ENCODE measurements at places on chromosomes 4 and X.

GRCh38 chrX:153865321-153865580 lies 20.7 kb downstream of the L1CAM start:
- DNase-seq: no peak

- no peak for DNase-seq
These were observed 216.4 kb downstream of the PALLD start for GRCh38 chr4:168713253-168713652.

DNA sequence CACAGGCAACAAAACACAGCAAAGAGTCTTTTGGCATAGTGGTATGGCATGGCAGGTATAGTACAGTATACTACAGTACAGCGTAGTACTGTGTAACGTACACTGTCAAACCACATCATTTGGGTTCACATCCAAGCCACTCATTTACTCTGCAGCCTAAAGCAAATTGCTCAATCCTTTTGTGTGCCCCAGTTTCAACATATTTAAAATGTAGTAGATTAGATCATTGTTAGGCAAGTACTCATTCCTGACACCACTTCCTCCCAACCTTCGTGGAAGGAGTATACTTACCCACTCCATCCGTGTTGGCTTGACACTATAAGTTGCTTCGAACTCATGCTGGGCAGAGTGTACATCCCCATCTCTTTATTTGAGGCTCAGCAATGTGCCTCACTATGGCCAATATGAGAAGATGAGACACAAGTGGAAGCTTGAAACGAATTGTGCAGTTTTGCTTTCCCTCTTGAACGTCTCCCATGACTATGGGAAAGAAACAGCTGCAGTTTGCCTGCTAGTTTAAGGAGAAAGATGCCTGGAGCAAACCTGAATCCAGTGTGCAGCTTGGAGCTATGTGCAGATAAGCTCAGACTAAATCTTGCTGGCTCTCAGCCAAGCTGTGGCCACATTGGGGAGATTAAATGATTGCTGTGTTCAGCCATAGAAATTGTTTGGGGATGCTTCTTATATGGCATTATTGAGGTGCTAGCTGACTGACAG lies 85.7 kb upstream of the TBL1X start:
- no peak for DNase-seq

DNA sequence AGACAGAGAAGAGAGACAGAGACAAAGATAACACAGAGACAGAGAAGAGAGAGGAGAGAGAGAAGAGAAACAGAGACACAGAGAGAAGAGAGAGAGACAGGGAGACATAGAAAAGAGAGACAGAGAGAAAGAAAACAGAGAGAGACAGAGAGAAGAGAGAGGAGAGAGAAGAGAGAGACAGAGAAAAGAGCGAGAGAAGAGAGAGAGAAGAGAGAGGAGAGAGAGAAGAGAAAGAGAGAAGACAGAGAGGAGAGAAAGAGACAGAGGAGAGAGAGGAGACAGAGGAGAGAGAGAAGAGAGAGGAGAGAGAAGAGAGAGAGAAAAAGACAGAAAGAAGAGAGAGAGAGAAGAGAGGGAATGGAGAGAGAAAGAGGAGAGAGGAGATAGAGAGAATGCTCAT lies 601.1 kb upstream of the PRKX start:
- DNase-seq: no peak
